ENCODE measurements at places on chromosomes 5 and 9.
A peak's percentile ranks its signal among the peaks of the same experiment; 100 is the strongest.

- no peak for DNase-seq
These were observed 1.1 kb downstream of the HEXB start for GRCh38 chr5:74685979-74686631.

GRCh38 chr5:132011622-132012343, at the start of gene ACSL6:
Gene ACSL6, minus strand, starts transcription at chr5:132011658. Its CDS starts 105 bp downstream, at chr5:132011553.
- peak; percentile 58 for DNase-seq

DNA sequence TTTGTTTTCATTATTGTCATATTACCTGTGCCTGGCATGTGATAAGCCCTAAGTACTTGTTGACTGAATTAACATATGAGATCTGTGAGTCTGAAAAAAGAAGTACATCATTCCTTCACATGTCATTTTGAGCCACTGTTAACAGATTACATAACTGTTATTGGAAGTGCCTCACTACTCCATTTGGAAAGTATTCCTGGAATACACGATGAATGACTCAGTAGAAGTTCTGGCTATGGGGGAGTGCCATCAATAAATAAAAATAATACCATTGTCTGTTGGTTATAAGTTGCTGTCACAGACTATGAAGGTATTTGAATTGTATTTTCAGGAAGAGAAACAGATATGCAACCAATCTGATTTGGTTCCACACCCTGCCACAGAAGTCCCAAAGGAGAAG, 12.9 kb downstream of the NIPSNAP3B start:
- DNase-seq, result no peak

DNA sequence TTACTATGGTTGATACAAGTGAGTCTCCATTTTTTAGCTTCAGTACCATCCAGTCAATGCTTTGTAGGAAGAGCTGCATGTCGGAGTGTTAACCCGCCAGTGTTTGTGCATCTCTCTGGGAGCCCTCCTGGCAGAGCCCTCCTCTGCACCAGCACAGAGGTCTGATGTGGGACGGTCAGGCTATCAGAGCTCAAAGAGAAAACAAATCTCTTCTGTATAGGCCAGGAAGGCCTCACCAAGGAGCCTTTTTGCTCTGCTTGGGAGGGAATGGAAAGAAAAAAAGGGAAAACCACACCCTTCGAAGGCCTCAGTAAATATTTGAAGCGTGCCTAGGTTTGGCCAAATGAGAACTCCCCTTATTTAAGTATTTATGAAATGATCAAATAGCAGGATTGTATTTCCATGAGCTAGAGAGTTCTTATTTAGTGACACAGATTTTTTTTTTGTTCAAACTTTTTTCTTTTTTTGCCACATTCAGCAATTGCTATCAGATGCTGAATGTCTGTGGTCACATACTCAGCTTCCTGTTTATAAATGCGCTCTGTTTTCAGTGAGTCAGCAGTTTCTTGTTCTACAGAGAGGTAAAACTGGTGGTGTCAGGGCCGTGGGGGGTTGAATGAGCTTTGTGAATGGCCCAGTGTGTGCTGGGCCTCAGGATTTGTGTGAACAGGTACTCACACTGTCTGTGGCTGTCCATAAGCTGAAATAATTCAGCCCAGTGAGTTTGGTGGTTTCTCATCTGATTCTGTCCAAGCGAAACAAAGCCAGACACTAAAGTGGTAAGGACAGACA, 226.6 kb downstream of the SNX18 start:
- DNase-seq, result peak; percentile 39

GRCh38 chr9:27633764-27634163, 60.5 kb upstream of the C9orf72 start:
- no peak for DNase-seq

DNA sequence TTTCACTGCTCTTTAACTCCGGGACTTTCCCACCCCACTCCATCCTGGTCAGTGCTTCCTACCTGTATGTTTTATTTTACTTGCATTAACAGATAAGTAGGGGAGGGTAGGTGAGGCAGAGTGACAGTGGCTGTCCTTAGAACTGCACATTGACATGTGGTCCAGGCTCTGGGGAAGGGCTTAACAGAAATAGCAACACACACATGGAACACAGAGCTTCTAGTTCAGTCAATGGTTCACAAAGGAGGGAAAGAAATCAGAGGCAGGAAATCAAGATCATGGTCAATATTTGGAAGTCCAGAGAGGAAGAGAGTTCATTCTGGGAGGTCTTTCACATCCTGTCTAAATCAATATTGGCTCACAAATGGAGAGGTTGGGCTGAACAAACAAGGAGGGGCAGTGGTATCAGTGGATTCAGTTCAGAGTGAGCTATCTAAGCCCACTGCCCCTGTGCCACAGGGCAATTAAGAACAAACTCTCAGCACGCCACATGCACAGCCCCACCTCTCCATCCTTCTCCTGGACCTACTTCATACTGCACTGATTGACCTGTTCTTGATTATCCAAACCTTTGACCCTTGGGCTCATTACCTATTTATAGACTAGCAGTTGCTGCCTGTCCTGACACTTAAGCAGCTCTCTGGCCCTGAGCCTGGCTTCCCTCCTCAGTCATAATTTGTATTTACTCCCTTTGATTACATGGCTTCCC, 6.2 kb upstream of the VPS13A start:
- no peak for DNase-seq

- DNase-seq, result no peak
These were observed 8.4 kb downstream of the PCYOX1L start for GRCh38 chr5:149366169-149366729.

GRCh38 chr5:172852490-172853354, 18.7 kb downstream of the ERGIC1 start:
- no peak for DNase-seq

- no peak for DNase-seq
These were observed 219.3 kb downstream of the SMARCA2 start for GRCh38 chr9:2234371-2234893.
